ENCODE measurements at places on chromosomes 4 and X.
A peak's percentile ranks its signal among the peaks of the same experiment; 100 is the strongest.

DNA sequence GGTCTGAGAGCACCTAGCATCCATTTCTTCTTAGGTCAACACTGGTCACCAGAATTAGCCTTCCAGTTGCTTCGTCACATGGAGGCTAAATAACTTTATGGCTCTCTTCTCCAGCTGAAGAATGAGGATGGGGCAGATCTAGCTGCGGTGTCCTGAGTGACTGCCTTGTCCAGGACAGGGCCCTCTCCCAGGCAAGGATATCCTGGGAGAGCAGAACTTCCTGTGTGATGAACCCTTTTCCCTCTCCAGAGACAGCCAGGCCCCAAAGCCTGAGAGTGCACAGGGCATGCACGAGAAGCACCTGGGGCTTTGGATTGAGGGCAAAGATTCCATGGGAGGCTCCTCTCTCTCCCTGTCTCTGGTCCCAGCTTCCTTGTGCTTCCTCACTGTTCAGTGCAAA, 108.2 kb upstream of the MAMLD1 start:
- no peak for DNase-seq

DNA sequence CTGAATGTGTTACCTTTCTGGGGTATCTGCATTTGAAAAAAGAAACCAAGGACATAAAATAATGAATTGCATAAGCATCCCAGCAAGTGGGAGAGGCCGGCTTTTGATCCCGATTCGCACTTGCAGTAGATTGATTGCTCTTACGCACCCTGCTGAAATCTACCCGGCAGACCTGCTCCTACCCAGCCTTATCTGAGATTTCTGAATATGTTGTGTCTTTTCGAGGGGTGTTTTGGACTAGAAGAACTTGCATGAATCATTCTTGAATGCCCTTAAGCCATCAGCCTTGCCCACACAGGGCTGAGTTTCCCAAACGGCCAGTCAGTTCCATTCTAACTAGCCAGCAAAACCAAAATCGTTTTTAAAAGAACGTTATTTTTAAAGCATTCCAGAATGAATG, 174.4 kb upstream of the BCOR start:
- DNase-seq = no peak

DNA sequence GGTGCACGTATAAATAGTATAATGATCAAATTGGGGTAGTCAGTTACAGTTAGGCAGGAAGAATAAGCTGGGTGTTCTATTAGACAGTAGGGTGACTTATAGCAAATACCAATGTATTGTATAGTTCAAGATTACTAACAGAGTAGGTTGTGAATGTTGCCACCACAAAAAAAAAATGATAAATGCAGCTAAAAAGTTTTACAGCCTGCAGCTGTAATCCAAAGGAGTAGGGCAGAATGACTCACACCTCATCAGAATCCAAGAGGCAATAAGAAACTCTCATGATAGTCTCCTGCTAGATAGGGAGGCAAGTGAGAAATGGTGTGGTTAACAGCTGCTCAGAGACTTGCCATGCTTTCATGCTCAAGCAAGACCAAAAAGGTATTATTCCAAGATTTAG, 19.6 kb upstream of the TCEAL4 start:
- peak; percentile 66 for DNase-seq

GRCh38 chrX:48806081-48806480, 4.2 kb downstream of the HDAC6 start:
- DNase-seq = no peak

DNA sequence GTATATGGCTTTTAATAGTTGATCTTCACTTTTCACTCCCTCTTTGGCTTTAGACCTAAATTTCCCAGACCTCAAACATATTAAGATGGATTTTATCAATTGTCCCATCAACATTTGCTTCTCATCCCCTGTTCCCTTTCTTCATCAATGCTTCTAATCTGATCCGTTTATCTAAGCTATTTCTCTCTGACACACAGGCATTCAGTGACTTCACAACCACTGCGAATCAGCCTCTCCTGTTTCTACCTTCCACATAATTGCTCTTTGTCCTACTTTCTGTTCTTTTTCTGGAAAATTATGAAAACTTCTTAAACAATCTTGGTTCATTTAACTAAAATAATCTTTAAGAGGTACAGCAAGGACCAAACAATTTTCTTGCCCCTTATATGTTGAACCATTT, 115.2 kb downstream of the GLRA3 start:
- DNase-seq = peak; percentile 41

Measured in iris pigment epithelial cell (primary cell).